ENCODE measurements at places on chromosomes 1 and 21. TPM values are rescaled to one million over a fixed set of nuclear protein-coding genes. Genes with fewer than 3 reads are reported as not detected.

DNA sequence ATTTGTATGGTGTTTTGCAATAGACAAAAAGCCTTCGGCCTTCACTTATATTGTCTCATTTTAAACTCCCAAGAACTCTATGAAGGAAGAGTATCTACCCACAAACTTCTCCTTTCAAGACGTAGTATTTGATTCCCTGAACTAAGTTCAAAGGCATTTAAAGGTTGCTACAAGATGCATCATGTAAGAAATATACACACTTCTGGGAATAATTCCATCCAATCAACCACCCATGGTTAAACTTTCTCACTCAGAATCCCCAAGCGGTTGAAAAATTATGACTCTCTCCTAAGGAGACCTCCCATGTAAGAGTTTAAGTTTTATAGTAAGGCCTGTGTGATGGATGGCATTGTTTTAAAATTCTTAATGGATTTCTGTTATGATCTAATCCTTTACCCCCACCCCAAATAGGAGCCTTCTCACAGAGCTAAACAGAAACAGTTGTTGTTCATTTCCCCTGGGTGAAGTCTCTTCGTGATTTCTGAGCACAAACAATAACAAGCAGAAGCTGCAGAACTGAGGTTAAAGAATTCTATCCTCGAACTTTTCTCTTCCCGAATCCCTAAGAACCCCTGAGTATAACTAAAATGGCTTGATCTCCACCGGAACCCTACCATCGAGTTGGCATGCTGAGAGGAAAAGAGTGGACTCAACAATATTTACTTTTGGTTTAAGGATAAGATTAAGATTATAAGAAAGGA is 185.0 kb downstream of the TGFBR3 start:
- no peak for DNase-seq

Gene MOV10
- total RNA-seq = 106 TPM

- DNase-seq = no peak
These were observed 4.1 kb downstream of the RUNX1 start for GRCh38 chr21:35044770-35045541.

DNA sequence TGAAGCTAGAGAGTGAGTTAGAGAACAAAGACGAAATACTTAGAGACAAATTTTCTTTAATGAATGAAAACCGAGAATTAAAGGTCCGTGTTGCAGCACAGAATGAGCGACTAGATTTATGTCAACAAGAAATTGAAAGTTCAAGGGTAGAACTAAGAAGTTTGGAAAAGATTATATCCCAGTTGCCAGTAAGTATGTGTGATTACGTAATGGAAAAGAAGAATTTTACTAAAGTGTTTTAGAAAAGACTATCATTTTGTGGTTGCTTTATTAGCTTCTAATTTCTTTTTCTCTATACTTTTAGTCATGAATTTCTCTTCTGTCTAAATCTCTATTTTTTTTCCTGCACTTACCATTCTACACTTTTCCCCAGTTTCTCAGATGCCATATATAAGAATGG is 26.7 kb downstream of the CCDC18 start:
- DNase-seq = no peak

DNA sequence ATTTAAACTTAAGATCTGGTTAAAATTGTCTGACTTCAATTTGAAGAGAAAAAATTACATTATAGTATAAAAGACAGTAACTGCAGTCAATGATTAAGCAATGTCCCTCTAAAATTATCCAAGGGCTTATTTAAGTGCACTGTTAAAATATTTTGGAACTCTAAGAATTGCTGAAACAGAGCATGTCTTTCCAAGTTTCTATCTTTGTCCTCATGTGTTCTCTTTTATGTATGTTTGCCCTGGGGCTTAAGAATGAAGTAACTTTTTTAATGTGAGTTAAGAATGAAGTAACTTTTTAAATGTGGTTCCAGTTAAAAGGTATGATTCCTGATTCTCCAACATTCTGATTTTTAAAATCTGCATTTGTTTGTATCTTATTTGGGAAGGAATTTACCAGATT is 69.0 kb upstream of the MARK1 start:
- DNase-seq = no peak

- DNase-seq = no peak
These were observed 16.2 kb upstream of the MYOG start for GRCh38 chr1:203101813-203102634.

All from Panc1 (cell line).